ENCODE measurements at places on chromosomes 6 and 20. TPM values are rescaled to one million over a fixed set of nuclear protein-coding genes. Genes with fewer than 3 reads are reported as not detected.
A peak's percentile ranks its signal among the peaks of the same experiment; 100 is the strongest.

GRCh38 chr6:136586295-136586694 is 36.1 kb upstream of the MAP7 start:
- peaks cover 33% of the 10 kb centered on the region for H3K36me3 ChIP-seq
- H3K27ac ChIP-seq: no peak overlapping the region
- H3K4me3 ChIP-seq: no peak overlapping the region
- H3K4me1 ChIP-seq: no peaks in the 10 kb centered on the region
- no peak for DNase-seq
- no peaks in the 10 kb centered on the region for H3K27me3 ChIP-seq

DNA sequence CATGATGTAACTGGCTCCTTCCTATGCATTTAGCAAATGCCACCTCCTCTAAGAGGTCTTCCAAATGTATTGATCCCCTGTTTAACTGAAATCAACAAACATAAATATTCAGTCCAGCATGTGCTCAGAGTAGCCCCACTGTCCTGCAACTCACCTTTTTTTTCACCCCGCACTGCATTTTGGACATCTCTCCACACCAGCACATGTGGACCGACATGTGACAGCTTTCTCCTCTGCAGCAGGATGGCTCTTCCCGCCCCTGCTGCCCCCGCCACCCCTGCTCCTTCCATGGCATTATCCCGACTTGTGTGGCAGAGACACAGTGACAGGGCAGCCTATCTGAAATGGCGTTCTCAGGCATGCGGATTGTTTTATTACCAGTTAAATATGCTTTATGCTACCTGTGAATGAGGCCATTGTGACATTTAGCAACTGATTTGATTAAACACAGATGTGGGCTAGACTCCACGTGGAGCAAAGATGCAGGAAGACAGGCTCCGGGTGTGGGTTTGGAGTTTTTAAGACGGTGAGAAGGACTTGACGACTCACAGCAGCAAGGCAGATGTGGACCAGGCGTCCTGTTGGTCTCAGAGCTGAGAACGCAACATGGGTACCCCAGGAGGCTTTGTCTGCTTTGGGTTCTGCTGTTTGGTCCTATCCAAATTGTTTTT is 161.2 kb downstream of the EYA2 start:
- no peaks in the 10 kb centered on the region for H3K27me3 ChIP-seq
- no peak overlapping the region for H3K27ac ChIP-seq
- no peak for DNase-seq
- H3K4me1 ChIP-seq: no peaks in the 10 kb centered on the region
- no peaks in the 10 kb centered on the region for H3K36me3 ChIP-seq

- peaks cover 5% of the 10 kb centered on the region for H3K27me3 ChIP-seq
- no peaks in the 10 kb centered on the region for H3K36me3 ChIP-seq
- no peak overlapping the region for H3K27ac ChIP-seq
- DNase-seq: no peak
- no peaks in the 10 kb centered on the region for H3K4me1 ChIP-seq
- H3K4me3 ChIP-seq: no peak overlapping the region
These were observed 60.9 kb downstream of the COL9A1 start for GRCh38 chr6:70241991-70242420.

DNA sequence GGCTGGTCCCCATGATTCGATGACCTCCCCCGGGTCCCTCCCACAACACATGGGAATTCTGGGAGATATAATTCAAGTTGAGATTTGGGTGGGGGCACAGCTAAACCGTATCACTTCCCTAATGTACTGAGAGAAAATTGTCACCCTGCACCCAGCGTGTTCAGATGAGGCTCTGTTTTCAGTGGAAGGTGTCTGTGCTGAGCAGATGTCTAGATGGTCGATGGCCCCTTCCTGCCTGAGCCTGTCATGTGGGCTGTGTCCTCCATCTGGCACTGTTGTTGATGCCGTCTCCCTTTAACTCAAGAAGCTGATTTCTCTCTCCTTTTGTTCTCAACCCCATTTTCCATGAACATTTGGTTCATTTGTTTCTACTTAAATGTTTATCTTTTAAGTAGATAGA is 37.0 kb downstream of the TMEM181 start:
- no peak for DNase-seq
- no peaks in the 10 kb centered on the region for H3K27me3 ChIP-seq
- H3K36me3 ChIP-seq: peaks cover 27% of the 10 kb centered on the region
- H3K4me3 ChIP-seq: no peak overlapping the region

DNA sequence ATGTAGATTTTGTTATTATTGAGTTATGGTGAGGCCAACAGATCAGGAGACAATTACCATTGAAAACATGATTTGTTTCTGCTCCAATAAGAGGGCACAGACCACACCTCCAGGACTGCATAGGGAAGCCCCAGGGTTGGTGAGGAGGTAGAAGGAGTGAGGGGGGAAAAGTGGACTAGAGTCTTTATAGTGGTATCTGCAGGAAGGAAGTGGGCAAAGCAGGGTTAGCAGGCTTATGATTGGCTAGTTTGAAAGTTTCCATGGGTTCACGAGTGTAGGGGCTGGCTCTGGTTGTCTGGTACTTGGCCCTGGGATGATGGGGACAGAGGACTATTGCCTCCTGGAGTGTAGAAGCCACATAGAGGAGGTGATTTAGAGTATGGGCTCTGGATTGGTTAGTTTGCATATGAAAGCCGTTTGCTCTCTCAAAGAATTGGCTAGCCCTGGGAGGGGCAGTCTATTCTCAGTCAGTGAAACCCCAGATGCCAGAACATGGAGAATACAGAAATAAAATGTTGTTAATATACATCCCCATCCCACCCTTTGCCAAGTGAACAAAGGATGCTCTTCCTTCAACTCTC is 156.6 kb downstream of the KLHL32 start:
- no peak overlapping the region for H3K27ac ChIP-seq
- peaks cover 2% of the 10 kb centered on the region for H3K36me3 ChIP-seq
- DNase-seq: no peak
- H3K4me3 ChIP-seq: no peak overlapping the region

GRCh38 chr6:16322666-16323312 is 84.4 kb downstream of the GMPR start:
- DNase-seq: peak; percentile 92
- peaks cover 26% of the 10 kb centered on the region for H3K36me3 ChIP-seq
- peak overlapping the region; percentile 91 for H3K27ac ChIP-seq
- peak overlapping the region; percentile 55 for H3K4me3 ChIP-seq

- peaks cover 4% of the 10 kb centered on the region for H3K4me1 ChIP-seq
- H3K4me3 ChIP-seq: no peak overlapping the region
- H3K27ac ChIP-seq: no peak overlapping the region
- H3K36me3 ChIP-seq: no peaks in the 10 kb centered on the region
These were observed 89.1 kb upstream of the E2F3 start for GRCh38 chr6:20312606-20313005.

DNA sequence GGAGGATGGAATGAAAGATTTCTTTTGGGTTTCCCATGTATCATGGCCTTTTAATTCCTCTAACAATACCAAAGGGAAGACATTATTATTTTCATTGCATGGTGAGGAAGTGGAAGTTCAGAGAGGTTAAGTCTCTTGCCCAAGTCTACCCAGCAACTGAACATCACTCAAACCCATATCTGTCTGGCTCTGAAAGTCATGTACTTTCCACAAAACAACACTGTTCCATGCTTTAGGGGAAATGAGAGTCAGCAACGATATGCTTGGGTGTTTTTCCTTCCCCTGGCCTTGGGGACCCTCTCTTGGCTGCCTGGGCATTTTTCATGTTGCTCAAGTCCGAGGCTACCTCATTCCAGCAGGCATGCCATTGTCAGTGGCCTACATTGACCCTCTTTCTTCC is 118.8 kb downstream of the ADTRP start:
- no peak overlapping the region for H3K27ac ChIP-seq
- H3K27me3 ChIP-seq: peaks cover 37% of the 10 kb centered on the region
- H3K4me1 ChIP-seq: peaks cover 3% of the 10 kb centered on the region
- no peaks in the 10 kb centered on the region for H3K36me3 ChIP-seq

DNA sequence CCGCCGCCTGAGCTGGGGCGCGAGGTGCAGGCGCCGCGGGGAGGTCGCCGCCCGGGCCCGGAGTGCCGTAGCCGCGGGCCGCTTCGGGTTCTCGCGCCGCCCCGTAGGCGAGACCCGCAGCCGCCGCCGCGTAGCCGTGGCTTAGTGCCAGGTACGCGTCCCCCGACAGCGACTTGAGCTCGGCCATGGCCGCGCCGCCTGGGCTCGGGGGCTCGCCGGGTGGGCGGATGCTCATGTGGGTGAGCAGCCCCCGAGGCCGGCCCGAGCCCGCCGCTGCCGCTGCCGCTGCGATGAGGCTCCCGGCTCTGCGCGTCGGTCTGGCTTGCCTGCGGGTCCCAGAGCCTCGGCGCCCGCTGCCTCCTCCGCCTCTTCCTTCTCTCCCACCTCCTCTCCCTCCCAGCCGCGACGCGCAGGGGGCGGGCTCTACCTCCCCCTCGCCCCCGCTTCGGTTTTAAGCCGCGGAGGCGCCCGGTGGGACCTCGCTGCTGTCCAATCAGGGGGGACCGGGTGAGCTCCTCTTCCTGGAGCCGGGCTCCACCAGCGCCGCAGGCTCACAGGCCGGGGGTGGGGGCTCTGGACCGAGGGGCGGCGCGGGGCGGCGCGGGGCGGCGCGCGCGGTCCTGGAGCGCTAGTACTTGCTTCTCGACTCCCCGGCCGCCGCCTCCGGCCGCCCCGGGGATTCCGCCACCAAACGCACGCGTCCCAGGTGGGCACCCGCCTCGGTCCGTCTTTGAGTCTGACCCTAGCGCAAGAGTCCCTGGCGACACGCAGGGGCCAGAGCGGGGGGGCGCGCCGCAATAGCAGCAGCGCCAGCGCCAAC is at the start of gene BHLHE23:
Gene BHLHE23, minus strand, starts transcription at position 425 of the 820 bp plus-strand sequence. Its CDS starts 190 bp downstream, at position 235.
- H3K36me3 ChIP-seq: no peaks in the 10 kb centered on the region
- peaks cover 72% of the 10 kb centered on the region for H3K27me3 ChIP-seq
- H3K27ac ChIP-seq: peak within 1 kb of the TSS; percentile 40
- no peak within 1 kb of the TSS for H3K4me3 ChIP-seq
- DNase-seq: no peak

GRCh38 chr6:17703256-17703694 is 3.5 kb downstream of the NUP153 start:
- H3K36me3 ChIP-seq: peaks cover 24% of the 10 kb centered on the region
- no peaks in the 10 kb centered on the region for H3K27me3 ChIP-seq
- H3K27ac ChIP-seq: peak overlapping the region; percentile 95
- DNase-seq: no peak
- peak overlapping the region; percentile 80 for H3K4me3 ChIP-seq

DNA sequence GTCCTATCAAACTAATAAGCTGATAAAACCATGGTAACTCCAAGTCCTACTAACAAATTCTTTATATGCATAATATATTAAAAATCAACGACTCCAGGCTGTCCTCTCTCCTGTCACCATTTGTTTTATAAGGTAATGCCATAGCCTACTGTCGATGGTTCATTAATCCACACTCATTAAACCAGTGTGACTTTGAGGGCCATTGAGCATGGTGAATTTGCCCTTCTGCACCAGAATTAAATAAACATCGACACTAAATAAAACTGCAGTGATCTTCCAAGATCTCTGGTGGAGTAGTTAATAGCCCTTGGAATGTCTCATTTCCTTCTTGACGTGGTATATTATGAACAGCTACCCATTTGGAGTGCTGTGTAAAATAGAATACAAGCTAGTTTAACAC is 358.5 kb downstream of the CBLN4 start:
- H3K27me3 ChIP-seq: no peaks in the 10 kb centered on the region
- no peak overlapping the region for H3K4me3 ChIP-seq
- DNase-seq: no peak

DNA sequence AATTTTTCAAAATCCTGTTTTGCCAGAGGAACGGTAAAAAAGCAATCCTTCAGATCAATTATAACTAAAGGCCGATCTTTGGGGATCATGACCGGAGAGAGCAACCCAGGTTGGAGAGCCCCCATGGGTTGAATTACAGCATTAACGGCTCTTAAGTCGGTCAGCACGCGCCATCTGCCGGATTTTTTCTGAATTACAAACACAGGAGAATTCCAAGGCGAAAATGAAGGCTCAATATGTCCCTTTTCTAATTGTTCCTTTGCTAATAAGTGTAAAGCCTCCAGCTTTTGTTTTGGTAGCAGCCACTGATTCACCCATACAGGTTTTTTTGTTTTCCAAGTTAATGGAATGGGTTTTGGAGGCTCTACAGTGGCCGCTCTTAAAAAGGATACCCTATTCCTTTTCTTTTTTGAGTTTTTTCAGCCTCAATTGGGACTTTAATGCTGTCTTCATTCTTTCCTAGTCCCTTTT is 16.9 kb upstream of the PTCRA start:
- peaks cover 15% of the 10 kb centered on the region for H3K4me1 ChIP-seq
- H3K36me3 ChIP-seq: no peaks in the 10 kb centered on the region
- no peaks in the 10 kb centered on the region for H3K27me3 ChIP-seq
- H3K4me3 ChIP-seq: no peak overlapping the region
- DNase-seq: peak; percentile 82
- no peak overlapping the region for H3K27ac ChIP-seq

The STAU1 gene
- total RNA-seq: 56.2 TPM

The TREML2 gene
- total RNA-seq: 2.7 TPM

The PYGB gene
- total RNA-seq: 28.4 TPM

The CALHM4 gene
- total RNA-seq: not detected

The DEFB132 gene
- total RNA-seq: not detected

All from activated CD8-positive, alpha-beta memory T cell treated with anti-CD3 and anti-CD28 coated beads, Interleukin-2, amount 10 ng/mL, durations not matched to agents 7 days and 5 days (primary cell).